Dorsolateral prefrontal cortex (tissue), 122 donors: ENCODE measurements at places on chromosomes 2 and 18. TPM values are rescaled to one million over a fixed set of nuclear protein-coding genes. Genes with fewer than 3 reads are reported as not detected.

DNA sequence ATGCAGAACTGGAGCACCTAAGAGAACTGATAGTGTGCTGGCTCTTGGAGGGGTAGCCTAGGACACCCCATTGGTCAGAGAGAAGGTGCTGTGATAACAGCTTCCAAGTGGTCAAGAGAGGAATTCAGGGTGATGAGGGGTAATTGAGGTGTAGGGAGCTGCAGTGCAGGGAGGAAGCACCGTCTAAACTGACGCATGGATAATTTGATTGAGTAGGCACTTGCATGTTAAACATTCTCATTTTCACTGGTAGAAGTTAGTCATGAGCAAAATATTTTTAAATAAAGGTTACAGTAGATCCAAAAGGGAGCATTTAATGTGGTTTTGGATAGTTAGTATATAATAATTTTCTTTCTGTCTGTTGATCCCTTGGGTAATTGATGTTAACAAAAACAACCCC lies 155.1 kb upstream of the TCF4 start:
- DNase-seq = no peak

DNA sequence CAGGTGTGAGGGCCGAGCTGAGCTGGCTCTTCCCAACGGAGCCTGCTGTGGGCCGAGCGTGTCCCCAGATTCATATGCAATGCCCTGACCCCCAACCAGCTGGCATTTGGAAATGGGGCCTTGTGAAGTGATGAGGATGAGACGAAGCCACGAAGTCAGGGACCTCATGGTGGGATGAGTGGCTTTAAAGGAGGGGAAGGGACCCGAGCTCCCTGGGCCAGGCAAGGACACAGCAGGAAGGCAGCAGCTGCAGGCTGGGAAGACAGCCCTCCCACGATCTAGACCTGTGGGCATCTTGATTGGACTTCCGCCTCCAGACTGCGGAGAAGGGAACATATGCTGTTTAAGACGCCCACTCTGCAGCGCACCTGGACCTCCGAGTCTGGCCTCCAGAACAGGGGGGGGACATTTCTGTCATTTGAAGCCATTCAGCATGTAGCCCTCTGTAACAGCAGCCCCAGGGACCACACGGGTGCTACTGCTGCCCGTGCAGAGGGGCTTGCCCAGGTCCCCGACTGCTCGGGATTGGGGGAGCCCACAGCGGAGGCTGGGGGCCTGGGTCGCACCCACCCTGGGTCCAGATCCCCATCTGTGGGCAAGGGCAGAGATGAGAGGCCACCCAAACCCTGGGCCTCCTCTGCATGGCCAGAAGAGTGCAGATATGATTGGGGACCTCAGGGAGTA lies 27.2 kb downstream of the KIF1A start:
- DNase-seq = no peak

Gene IL1RL2
- total RNA-seq = 0.99 TPM

DNA sequence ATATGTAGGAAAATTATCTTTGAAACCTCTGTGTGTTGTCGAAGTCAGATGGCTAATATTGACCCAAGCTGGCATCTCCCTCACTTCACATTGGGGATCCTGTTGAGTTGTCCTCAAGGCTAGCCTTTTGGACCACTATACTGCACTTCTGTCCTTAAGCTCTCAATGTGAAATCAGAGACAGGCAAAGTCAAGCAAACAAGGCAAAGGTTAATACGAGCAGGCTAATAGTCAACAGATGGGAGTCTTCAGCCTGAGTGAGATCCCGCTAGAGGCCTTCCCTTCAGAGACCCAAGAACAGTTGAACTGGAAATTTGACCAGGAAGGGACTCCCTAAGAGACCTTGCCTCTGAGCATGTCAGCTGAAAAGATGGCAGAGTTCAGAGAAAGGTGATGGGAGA lies 475.4 kb downstream of the PARD3B start:
- no peak for DNase-seq

GRCh38 chr18:50356036-50356945 lies 18.6 kb upstream of the SKA1 start:
- DNase-seq = no peak
